ENCODE measurements at places on chromosomes 11 and 22.

GRCh38 chr11:119797736-119798135 is 68.7 kb upstream of the NECTIN1 start:
- no peak for DNase-seq

GRCh38 chr11:113849713-113850112 is 25.7 kb downstream of the USP28 start:
- no peak for DNase-seq

DNA sequence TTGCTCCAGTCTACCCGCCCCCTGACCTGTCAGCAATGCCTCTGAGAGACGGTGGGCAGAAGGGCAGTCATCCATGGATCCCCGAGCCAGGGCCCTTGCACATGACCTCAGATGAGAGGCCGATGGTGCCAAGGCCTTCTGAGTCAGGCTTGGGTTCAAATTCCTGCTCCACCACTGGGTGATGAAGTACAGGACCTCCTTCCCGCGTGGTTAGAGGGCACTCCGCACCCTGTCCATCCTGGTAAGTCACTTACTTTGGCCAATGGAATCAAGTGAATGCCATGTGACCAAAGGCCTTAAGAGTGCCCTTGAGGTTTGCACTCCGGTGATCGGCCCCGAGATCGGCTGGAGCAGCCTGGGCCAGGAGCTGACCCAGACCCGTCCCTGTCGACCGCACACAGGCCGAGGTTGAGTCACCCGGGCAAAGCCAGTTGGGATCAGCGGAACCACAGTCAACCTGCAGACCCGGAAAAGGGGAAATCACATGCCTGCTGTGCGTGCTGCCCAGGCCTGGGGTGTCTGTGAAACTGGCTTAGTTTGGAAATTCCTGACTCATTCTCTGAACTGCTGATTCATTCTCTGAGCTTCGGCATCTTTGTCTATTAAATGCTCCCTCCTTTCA is 48.9 kb downstream of the RTL6 start:
- DNase-seq: peak; percentile 99

DNA sequence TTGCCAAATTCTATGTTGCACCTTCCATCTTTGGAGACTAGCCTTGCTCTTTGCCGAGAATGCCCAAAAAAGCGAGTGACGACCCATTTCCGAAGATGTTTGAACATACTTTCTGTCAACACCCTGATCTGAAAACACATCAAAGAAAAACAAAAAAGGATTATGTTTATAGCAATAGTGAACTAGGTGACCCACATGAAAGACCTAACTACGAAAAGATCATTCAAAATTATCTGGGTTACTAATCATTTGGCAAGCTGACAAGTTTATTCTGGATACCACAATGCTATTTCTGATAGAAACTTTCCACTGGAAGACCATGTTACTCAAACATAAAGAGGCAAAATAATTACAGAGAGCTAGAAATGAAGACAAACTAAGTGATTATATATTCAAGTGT is 27.0 kb downstream of the KCNJ1 start:
- no peak for DNase-seq

DNA sequence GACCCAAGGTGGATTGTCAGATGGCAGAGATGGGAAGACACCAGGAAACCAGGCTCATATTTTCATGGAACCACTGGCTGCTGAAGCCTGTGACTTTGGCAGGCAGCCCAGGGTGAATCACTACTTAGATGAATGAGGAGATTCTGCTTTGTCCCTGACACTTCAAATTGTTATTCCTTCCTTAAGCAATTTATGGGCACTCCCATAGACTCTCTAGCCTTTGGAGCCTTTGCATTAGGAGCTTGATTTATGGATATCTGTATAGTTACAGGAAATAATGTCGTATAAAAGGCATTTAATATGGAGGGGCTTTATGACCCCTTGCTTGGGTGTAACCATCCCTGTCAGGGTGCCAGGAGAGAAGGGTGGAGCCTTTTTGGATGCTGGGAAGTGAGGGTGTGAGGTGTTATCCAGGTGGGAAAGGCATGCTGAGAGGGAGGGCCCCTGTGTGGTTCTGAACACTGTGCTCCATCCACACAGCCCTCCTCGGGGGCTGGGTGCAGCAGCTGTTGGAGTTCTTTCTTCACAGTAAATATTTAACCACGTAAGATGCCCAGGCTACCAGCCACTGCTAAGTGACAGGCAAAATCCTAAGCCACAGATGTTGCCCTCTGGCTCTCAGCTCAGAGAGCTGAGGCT is 35.3 kb downstream of the IL18 start:
- DNase-seq: peak; percentile 71

DNA sequence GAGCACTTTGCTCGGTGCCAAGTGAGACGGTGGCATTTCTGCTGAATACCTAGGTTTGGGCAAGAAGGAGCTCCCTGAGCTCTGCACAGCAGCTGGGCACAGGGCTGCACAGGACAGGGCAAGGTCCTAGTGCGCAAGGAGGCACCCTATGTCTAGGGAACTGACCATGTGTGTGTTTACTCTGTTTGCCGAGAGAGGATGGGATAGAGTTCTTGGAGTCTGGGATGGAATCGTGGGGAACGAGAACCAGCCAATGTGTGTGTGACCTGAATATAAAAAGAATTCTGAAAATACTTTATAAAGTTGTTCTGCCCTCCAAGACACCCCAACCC is 179.5 kb upstream of the NECTIN1 start:
- no peak for DNase-seq

DNA sequence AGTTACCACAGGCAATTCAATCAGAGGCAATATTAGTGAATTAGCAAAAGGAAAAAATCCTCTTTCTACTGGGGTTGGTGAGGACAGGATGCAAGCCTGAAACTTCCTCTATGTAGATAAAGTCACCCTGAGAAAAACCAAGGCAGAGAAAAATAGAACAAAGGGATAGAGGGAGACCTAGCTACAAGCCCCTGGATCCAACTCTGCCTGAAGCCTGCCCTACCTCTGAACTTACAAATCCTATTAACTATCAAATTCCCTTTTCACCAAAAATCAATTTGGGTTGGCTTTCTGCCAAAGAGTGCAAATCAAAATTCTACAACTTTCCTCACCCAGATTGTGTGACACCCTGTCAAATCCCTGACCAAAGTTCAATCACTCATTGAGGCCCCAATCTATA is 161.3 kb downstream of the LARGE1 start:
- no peak for DNase-seq

DNA sequence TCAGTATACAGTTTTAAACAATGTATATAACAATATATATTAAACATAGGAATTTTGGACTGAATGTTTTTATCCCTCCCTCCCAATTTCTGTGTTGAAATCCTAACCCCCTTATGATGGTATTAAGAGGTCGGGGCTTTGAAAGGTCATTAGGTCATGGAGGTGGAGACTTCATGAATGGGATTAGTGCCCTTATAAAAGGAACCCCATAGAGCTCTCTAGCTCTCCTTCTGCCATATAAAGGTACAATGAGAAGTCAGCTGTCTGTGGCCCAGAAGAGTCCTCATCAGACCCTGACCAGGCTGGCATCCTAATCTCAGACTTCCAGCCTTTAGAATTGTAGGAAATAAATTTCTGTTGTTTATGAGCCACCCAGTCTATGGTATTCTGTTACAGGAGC is 6.5 kb downstream of the NNMT start:
- DNase-seq: no peak

DNA sequence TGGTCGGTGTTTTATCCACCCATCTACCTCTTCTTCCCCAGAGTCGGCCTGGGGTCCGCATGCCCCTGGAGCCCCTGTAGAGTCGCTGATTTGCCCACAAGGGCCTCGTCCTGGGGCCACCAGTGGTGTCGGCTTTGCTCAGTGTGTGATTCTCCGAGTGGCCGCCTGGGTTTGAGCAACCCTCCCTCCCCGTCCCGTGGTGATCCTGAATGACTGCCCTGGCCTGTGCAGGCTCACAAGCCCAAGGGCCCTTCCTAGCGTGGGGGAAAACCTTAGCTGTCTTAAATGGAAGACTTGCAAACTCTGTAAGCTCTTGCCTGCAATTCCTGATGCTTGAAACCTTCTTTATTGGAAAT is 128.3 kb downstream of the OSBP2 start:
- no peak for DNase-seq

GRCh38 chr11:33211580-33211979 is 45.6 kb upstream of the HIPK3 start:
- no peak for DNase-seq

GRCh38 chr11:36469063-36469462 is 41.0 kb downstream of the TRAF6 start:
- peak; percentile 40 for DNase-seq

- peak; percentile 48 for DNase-seq
Observed at GRCh38 chr11:5596607-5597201, at the start of gene TRIM6. TSS of gene TRIM6 (plus strand) at chr11:5596637. CDS start at chr11:5596898, 261 bp downstream.

DNA sequence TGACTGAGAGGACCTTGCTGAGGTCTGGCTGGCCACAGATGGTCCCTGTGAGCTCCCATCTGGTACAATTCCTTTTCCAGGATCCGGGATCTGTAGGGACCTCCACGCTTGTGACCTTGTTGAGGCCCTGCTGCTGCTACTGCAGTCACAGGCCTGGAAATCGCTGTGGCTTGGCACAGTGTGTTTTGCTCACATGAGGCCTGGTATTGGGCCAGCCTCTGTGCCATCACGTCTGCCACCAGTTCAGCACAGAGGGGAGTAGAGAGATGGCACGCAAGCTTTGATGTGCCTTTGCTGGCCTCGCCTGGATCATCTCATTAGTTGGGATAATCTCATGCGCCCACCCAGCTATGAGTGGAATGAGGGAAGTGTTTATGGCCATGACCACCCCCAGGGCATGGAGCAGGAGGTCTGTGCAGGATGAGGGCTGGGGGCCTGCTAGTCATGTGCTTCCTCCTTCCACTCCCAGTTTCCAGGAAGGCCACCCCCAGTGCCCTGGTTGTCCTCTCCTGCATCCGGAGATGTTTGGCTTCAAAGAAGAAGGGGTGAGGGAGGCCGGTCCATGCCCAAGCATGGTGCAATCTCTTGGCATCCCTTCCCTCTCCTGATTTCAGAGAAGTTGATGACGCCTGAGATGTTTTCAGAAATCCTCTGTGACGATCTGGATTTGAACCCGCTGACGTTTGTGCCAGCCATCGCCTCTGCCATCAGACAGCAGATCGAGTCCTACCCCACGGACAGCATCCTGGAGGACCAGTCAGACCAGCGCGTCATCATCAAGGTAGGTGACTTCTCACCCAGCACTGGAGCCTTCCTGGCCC is 22.4 kb downstream of the DERL3 start:
- no peak for DNase-seq

- DNase-seq: no peak
Observed at GRCh38 chr11:111155021-111155420, 90.5 kb upstream of the POU2AF2 start.

DNA sequence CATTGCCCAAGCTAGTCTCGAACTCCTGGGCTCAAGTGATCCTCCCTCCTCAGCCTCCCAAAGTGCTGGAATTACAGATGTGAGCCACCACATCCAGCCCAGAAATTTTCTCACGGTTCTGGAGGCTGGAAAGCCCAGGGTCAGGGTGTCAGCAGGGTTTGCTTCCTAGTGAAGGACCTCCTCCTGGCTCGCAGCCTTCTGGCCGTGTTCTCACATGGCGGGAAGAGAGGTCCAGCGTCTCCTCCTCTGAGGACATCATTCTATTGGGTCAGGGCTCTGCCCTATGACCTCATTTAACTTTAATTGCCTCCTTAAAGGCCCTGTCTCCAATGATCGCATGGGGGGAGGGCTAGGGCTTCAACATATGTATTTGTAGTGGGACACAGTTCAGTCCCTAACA is 38.1 kb downstream of the SDHAF2 start:
- no peak for DNase-seq

All from RCC 7860 (cell line).